ENCODE measurements at places on chromosomes 5 and 9. TPM values are rescaled to one million over a fixed set of nuclear protein-coding genes. Genes with fewer than 3 reads are reported as not detected.

DNA sequence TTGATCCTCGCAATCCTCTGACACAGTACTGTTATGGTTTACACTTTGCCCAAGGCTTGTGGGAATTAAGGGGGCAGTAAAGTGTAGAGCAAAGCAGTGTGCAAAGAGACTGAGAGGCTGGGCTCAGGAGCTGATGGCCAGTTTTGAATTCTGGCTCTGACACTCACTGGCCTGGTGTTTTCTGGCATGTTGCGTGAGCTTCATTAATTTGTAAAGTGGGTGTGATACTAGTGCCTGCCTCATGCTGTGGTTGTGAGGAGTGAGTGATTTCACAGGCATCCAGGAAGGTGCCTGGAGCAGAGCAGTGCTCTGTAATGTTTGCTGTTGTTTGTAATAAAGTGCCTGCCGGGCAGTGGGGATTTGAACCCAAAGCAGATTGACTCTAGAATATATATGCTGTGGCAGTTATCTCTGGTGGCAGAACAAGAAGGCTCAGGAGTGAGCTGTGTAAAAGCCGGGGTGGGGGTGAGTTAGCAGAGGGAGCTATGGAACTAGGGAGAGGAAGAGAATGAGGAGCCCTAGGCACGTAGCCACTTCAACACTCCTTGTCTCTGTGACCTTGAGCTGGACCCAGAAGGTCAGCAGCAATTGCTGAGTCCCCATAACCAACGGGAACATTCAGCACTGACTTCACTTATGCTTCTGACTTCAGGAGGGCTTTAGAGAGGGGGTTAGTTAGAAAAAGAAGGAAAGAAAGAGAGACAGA, 108.5 kb downstream of the DOCK2 start:
- no peak overlapping the region for H3K27ac ChIP-seq
- H3K27me3 ChIP-seq, result no peaks in the 10 kb centered on the region
- peak overlapping the region; percentile 6 for H3K4me3 ChIP-seq
- no peaks in the 10 kb centered on the region for H3K36me3 ChIP-seq
- DNase-seq, result peak; percentile 80
- H3K4me1 ChIP-seq, result peaks cover 11% of the 10 kb centered on the region

PFN3 gene
- not detected for total RNA-seq

MCCC2 gene
- total RNA-seq, result 41.5 TPM

- H3K27me3 ChIP-seq, result no peaks in the 10 kb centered on the region
- H3K4me1 ChIP-seq, result no peaks in the 10 kb centered on the region
- H3K36me3 ChIP-seq, result no peaks in the 10 kb centered on the region
- DNase-seq, result no peak
- no peak overlapping the region for H3K4me3 ChIP-seq
These were observed 665.0 kb upstream of the RIOK2 start for GRCh38 chr5:97847920-97848631.

DNA sequence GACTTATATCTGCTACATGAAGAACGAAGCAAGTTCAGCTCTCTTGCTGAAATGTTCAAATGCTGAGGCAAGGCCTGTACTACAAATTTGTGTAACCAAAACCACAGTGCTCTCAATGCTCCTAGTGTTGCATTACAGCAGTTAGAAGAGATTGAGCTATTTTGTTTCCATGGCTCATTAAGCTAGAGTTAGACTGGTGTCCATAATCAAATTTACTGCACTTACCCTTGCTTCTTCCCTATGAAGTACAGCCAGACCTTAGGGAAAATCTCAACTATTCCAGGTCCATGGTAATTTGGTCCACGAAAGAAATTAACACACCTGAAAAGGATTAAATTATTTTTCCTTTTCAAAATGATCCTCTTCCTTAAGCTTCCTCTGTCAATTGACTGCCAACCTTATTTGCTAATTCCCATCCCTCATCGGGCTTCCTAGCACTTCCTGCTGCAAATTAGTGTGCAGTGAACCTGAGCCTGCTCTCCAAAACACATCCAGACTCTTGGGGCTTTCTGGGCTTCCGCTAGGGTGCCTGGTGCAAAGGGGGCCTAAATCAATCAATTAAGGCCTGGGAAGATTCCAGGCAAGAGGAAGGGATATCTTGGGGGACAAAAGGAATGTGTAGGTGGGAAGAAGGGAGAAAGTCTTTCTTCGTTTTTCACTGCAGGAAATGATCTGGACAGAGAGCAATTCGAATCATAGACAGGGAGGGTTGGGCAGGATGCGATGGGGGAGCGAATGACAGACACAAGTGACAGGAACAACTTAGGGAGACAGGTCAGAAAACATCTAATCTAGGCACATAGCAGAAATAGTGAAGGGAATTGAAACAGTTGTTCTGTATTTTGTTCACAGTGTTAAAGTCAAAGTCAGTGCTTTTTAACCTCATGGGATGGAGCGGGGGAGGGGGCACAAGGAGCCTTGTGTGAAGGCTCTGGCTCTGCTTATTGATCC, 542.4 kb downstream of the RAB3C start:
- peaks cover 7% of the 10 kb centered on the region for H3K4me1 ChIP-seq
- no peaks in the 10 kb centered on the region for H3K36me3 ChIP-seq
- no peak overlapping the region for H3K4me3 ChIP-seq
- peak; percentile 57 for DNase-seq

OR1J2 gene
- total RNA-seq, result not detected

OR1B1 gene
- total RNA-seq, result not detected

SH3RF2 gene
- total RNA-seq, result 3.2 TPM

PCDHGA4 gene
- 0.80 TPM for total RNA-seq

TERT gene
- 9.8 TPM for total RNA-seq

DNA sequence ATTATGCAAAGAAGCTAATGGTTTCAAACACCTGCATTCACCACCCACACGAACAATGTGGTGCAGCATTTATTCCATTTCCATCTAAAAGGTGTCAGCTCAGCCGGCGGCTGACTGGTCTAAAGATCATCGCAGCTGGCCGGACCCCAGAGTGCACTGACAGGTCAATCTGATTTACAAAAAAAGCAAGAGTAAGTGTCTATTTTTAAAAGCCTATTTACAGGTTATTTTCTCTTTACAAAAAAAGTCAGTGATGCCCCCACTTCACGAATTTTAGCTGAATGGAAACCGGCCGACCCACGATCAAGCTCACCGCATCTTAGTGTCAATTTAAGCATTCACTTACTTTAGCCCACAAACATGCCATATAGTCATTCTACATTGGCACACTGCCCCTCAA, 58.3 kb downstream of the SEMA4D start:
- H3K4me3 ChIP-seq, result no peak overlapping the region
- no peak for DNase-seq
- no peaks in the 10 kb centered on the region for H3K36me3 ChIP-seq
- no peak overlapping the region for H3K27ac ChIP-seq

DNA sequence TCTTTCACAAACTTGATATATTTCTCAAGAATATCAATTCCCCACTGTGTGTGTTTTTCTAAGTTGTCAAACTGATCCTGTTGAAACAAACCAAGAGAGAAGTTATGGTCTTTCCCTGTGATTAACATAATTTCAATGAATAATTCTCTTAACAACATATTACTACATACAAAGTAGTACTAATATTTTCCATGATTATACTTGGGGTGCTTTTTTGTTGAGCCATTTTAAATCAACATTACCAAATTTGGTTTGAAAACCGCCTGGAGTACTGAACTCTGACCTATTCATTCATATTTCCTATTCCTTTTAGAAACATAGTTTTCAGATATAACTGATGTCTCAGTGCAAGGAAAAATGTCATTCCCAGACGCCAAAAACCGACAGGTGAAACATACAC, 48.1 kb downstream of the FNBP1 start:
- no peak for DNase-seq
- no peaks in the 10 kb centered on the region for H3K27me3 ChIP-seq
- H3K36me3 ChIP-seq, result peaks cover 9% of the 10 kb centered on the region
- H3K4me3 ChIP-seq, result no peak overlapping the region
- no peak overlapping the region for H3K27ac ChIP-seq

EFNA5 gene
- 63.1 TPM for total RNA-seq

DNA sequence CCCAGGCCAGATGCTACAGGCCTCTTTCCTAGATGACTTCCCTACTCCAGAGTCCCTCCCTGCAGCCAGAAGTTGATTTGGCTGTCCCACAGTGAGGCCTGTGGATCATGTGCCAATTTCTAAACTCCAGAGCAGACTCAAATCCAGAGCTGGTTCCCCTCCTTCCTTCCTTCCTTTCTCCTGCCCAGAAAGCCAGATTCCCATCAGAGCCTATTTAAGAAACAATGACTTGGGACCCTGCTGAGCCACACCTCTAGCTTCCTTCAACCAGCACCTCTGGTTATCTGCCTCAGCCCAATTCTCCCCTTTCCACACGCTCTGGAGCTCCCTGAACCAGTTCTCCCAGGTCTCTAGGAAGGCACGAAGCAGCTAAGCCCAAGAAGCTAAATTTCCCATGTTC, 7.2 kb downstream of the FAM219A start:
- peaks cover 23% of the 10 kb centered on the region for H3K4me1 ChIP-seq
- no peaks in the 10 kb centered on the region for H3K27me3 ChIP-seq
- H3K36me3 ChIP-seq, result no peaks in the 10 kb centered on the region
- H3K4me3 ChIP-seq, result no peak overlapping the region
- no peak overlapping the region for H3K27ac ChIP-seq

PKD2L2 gene
- total RNA-seq, result not detected

GRCh38 chr9:136697821-136698526, 10.7 kb upstream of the AGPAT2 start:
- H3K36me3 ChIP-seq, result no peaks in the 10 kb centered on the region
- peaks cover 6% of the 10 kb centered on the region for H3K27me3 ChIP-seq
- no peaks in the 10 kb centered on the region for H3K4me1 ChIP-seq
- H3K4me3 ChIP-seq, result no peak overlapping the region
- DNase-seq, result no peak
- no peak overlapping the region for H3K27ac ChIP-seq

CARTPT gene
- total RNA-seq, result not detected

- H3K27ac ChIP-seq, result no peak overlapping the region
- H3K27me3 ChIP-seq, result no peaks in the 10 kb centered on the region
- no peaks in the 10 kb centered on the region for H3K36me3 ChIP-seq
- H3K4me1 ChIP-seq, result peaks cover 9% of the 10 kb centered on the region
- no peak for DNase-seq
- H3K4me3 ChIP-seq, result no peak overlapping the region
These were observed 23.9 kb downstream of the PTPN3 start for GRCh38 chr9:109474170-109474569.

SPACA9 gene
- total RNA-seq, result 3.1 TPM

DNA sequence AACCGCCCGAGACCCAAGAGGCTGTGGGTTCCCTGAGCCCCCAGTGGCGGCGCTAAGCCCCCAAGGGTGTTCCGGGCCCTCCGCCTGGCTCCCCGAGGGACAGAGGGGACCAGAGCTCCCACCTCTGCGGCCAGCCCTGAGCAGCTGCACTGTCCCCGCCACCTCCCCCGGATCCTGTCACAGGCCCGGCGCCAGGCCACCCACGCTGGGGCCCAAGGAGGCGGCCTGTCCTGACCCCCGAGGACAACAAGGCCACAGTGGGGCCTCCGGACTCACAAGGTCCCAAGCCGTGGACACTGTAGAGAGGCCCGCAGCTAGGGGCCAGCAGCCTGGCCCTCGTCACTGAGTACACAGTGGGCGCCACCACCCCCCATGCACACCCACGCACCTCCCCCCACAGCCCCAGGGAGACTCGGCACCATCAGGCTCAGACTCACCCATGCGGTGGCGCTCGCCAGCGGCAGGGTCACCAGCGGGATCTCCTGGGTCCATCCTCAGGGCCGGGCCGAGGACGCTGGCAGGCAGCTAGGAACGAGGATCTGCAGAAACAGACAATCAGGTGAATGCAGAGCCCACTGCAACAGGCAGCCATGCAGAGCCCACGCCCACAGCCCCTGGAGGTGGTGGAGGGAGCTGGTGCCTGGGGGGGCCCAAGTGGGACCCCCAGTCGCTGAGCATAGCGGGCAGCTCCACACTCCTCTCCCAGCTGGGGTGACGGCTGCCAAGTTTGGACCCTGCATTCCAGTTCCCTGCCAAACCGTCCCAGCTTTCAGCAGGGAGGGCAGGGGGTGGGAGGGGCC, 27.9 kb downstream of the EXD3 start:
- no peaks in the 10 kb centered on the region for H3K27me3 ChIP-seq
- H3K36me3 ChIP-seq, result no peaks in the 10 kb centered on the region
- H3K4me3 ChIP-seq, result no peak overlapping the region
- DNase-seq, result no peak

ZNF189 gene
- 16.0 TPM for total RNA-seq

GRCh38 chr9:136202454-136203407, 2.2 kb downstream of the LHX3 start:
- no peak overlapping the region for H3K27ac ChIP-seq
- H3K4me1 ChIP-seq, result no peaks in the 10 kb centered on the region
- H3K4me3 ChIP-seq, result no peak overlapping the region
- peaks cover 83% of the 10 kb centered on the region for H3K27me3 ChIP-seq
- H3K36me3 ChIP-seq, result no peaks in the 10 kb centered on the region

GRCh38 chr5:150001660-150002486, 1.3 kb downstream of the HMGXB3 start:
- H3K4me3 ChIP-seq, result peak overlapping the region; percentile 90
- peaks cover 4% of the 10 kb centered on the region for H3K4me1 ChIP-seq
- H3K27me3 ChIP-seq, result no peaks in the 10 kb centered on the region
- peak; percentile 80 for DNase-seq
- H3K27ac ChIP-seq, result no peak overlapping the region
- H3K36me3 ChIP-seq, result peaks cover 32% of the 10 kb centered on the region

- no peak overlapping the region for H3K27ac ChIP-seq
- no peak for DNase-seq
- H3K27me3 ChIP-seq, result no peaks in the 10 kb centered on the region
- H3K4me3 ChIP-seq, result no peak overlapping the region
- no peaks in the 10 kb centered on the region for H3K4me1 ChIP-seq
These were observed 183.3 kb downstream of the MAST4 start for GRCh38 chr5:66779528-66779927.

- peaks cover 8% of the 10 kb centered on the region for H3K36me3 ChIP-seq
- H3K27ac ChIP-seq, result no peak overlapping the region
- peaks cover 18% of the 10 kb centered on the region for H3K4me1 ChIP-seq
- no peak overlapping the region for H3K4me3 ChIP-seq
- no peak for DNase-seq
These were observed 3.0 kb downstream of the NUDT2 start for GRCh38 chr9:34332076-34332964.

DNA sequence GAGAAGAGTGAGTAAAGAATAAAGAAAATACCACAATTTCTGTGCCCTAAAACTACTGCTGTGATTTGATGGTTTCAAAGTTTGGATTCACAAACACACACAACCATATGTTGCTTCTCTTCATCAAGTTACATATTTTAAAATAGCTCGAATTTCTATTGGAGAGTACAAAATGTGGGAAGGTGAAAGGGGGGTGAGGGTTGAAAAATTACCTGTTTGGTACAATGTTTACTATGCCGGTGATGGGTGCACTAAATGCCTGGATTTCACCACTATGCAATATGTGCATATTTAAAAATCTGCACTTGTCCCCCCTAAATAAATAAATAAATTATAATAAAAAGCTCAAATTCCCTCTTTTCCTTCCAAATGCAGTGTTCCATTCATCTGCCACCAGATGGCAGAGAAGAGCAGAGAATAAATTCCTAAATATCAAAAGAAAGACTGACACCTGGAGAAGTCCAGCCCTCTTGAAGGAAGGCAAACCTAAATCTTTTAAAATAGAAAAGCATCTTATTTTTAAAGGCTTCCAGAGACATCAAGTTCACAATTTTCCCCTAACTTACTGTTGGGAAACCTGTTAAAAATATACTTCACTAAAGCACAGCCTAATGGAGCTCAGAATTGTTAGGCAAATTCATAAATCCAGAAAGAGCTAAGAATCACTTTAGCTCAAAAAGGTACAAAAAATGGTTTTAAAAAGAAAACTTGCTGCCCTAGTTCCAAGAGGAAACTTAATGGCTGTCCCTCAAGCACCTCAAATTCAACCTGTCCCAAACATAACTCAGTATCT, 24.8 kb upstream of the HNRNPA0 start:
- no peak overlapping the region for H3K4me3 ChIP-seq
- DNase-seq, result no peak
- no peaks in the 10 kb centered on the region for H3K4me1 ChIP-seq
- no peak overlapping the region for H3K27ac ChIP-seq

WNK2 gene
- total RNA-seq, result 80.1 TPM

PCDHGA1 gene
- 0.38 TPM for total RNA-seq

C8G gene
- 1.6 TPM for total RNA-seq

Measured in endodermal cell (in vitro differentiated cells).